ENCODE measurements at places on chromosomes 16 and 17.

DNA sequence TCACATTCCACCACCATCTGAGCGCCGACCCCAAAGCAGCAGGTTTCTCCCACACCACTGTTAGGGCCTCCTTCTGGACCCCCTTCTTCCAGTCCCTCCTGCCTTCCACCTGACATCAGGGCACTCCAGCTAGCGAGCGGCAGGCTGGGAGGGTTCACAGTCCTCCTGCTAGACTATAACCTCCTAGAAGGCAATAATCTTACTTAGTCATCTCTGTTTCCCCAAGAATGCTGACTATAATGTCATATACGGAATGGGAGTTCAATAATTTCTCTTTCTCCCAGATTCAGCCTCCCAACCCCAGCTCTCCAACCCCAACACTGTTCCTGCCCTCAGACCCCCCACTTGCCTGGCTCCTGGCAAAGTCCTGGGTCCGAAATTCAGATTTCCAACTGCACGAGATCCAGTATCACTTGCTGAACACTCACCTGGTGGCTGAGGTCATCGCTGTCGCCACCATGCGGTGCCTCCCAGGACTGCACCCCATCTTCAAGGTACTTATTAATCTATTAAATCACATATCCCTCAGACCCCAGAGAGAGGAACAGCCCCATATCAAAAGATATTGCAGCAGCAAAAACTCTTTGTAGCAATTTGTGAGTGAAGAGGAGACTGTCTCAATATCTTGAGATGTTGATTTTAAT is 5.6 kb downstream of the ALOX12 start:
- peak; percentile 10 for DNase-seq

DNA sequence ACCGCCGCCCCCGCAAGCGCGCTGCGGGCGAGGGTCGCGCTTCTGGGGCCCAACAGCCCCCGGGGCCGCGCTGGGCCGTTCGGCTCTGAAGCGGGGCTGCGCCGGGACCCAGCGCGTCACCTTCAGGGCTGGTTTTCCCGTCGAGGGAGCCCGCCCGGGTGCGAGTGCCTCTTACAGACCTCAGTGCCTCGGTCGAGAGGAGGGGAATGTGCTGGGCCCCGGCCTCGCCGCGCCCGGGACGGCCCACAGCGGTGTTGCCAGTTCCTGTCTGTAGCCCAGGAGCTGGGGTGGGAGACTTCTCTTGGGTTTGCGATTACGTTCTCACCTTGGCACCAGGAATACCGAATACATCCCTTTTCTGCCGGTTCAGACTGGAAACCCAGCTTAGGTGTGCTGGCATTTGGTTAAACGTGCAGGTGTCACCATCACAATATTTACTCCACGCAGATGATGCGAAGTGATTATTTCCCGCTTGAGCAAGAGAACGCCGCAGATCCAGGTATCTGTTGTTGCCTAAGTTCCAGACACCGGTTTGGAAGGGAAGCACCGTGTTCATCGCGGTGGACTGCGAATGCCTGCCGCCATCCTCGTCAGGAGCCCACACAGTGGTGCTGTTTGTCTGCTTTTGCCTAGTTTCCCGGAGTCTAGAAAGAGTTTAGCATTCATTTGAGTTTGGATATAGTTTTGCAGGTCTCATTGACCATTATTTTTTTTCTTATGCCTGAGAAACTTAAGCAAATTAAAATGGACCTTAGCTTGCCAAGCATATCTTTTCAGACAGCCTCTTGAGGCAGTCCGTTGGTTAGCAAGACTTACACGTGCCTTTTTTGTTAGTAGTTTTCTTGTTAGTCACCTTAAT is 914 bp downstream of the MAP1LC3B start:
- no peak for DNase-seq

- DNase-seq = no peak
Measured at GRCh38 chr17:15307710-15308111, 33.7 kb downstream of the TEKT3 start.

GRCh38 chr17:74678541-74678940 is 34.2 kb downstream of the CD300LF start:
- no peak for DNase-seq

DNA sequence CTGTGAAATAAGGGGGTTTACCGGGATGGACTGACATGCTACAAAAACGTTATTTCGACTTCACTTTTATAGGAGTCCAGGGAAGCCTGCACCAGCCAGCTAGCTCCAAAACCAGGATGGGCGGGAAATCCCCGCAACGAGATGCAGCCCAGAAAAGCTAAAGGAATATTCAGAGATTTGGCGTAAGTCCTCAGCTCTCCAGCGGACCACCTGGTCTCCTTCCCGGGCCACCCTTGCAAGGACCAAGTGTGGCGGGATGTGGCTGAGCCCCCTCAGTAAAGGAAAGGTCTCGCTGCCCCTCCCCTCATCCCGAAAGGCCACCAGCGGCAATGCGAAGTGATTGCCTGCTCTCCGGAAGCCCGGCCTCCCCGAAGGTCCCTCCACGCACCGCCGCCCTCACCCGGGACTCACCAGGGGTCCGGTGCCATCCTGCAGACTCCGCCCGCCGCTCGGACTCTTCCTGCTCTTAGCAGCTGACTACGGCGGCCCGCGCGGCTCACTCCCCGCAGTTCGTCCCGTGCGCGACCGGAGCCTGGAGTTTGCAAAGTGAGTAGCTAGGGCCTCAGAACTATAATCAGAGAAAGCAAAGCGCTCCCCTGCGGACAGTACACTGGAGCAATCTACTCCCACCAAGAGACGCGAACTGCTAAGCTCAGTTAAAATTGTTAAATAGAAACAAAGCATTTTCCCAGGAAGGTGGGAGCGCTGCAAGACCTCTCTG is at the start of gene STX8:
STX8 (minus strand) TSS at position 440 of the 721 bp plus-strand sequence; CDS start at position 428, 12 bp downstream.
- DNase-seq = peak; percentile 69

DNA sequence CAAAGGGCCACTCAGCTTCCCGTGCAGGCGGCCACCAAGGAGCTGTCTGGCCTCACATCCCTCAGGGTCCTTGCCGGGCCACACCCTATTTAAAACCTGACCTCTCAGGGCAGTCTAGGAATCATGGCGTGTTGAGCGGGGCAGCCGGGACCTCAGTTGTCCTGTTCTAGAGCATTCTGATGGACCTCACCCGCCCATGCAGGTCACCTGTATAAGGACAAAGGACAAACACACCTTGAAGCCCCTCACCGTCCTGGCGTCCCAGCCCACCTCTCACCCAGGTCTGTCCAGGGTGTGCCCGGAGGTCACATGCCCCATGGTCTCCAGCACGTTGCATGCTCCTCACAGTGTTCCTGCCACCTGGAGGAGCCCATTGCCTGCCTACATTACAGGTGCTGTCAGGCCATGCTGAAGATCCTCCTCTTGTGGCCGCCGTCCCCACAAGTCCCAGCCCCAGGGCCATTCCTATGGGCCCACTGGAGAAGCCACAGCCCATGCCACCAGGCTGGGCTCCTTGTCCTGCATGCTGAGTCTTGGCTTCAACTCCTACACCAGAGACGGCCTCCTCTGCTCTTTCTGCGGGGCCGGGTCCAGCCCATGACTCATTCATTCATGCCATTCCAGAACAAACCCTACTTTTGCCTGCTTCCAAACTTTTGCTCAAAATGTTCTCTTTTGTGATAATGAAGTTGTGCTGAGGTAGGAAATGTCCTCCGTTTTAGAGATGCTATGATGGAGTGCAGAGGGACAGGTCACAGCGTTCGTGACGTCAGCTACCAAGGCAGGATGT is 46.3 kb downstream of the PEMT start:
- no peak for DNase-seq

DNA sequence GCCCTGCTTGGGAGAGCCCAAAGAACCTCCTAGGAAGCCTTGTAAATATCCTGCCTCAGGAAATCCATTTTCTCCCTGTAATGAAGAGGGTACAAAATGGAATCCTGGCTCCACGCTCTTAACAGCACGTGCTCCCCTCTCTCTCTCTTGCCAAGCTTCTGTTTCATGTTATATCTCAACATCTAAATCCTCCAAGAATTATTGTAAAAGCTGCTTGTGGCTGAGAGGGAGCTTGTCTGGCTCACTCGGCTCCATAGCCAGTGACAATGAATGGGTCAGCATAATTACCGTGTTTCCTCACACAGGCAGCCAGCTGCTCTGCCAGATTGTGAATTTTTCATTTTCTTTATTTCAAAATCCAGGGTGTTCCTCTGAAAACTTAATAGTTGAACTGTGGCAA is 317.8 kb downstream of the RBFOX1 start:
- no peak for DNase-seq

DNA sequence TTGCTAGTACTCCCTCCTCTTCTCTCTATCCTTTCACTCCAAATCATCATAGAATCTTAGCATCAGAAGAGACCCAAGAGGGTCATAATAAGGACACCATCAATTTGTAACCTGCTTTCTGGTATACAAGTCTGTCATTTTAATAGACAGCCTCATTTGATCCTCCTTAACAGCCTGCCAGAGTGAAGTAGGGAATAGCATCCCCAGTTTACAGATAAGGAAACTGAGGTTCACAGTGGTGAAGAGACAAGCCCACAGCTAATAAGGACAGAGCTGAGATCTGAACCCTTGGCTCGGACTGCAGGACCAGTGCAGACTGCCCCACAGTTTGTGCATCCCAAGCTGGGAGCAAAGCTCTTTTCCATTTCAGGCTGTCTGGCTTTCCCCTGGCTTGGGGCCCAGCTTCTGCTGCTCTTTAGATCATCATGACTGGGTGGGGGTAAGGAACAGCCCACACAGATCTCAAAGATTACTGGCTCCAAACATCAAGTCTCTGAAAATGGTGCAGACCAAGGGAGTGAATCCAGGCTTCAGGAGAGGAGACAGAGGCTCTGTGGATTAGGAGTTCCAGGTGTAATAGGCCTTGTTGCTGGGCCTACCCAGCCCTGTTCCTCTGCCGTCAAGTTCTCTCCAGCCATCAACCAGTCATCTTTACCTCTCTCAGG is 10.3 kb upstream of the IGFBP4 start:
- no peak for DNase-seq

GRCh38 chr17:1792495-1793446 is 30.9 kb downstream of the SERPINF1 start:
- DNase-seq = no peak

Measured in activated CD4-positive, CD25-positive, alpha-beta regulatory T cell (primary cell).